ENCODE measurements at places on chromosomes 11 and 22.

DNA sequence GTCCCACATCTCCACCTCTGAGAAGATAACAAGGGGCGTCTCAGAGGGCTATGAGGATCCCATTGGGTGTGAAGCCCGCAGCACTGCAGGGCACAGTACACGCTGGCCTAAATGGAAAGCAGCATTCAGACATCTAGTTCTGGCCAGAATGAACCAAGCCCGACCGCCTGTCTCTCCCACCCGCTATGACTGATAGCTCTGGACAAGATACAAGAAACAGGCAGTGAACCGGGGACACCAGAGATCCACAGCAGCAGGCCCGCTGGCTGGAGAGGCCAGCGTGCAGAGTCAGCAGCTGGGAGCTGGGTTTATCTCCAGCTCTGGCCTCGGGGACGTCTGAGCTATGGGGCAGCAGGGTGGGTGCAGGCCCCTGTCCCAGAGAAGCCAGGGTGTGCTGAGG, 9.6 kb downstream of the CERK start:
- peak overlapping the region; percentile 34 for H3K27ac ChIP-seq
- no peak overlapping the region for H3K4me3 ChIP-seq
- no peak for DNase-seq

DNA sequence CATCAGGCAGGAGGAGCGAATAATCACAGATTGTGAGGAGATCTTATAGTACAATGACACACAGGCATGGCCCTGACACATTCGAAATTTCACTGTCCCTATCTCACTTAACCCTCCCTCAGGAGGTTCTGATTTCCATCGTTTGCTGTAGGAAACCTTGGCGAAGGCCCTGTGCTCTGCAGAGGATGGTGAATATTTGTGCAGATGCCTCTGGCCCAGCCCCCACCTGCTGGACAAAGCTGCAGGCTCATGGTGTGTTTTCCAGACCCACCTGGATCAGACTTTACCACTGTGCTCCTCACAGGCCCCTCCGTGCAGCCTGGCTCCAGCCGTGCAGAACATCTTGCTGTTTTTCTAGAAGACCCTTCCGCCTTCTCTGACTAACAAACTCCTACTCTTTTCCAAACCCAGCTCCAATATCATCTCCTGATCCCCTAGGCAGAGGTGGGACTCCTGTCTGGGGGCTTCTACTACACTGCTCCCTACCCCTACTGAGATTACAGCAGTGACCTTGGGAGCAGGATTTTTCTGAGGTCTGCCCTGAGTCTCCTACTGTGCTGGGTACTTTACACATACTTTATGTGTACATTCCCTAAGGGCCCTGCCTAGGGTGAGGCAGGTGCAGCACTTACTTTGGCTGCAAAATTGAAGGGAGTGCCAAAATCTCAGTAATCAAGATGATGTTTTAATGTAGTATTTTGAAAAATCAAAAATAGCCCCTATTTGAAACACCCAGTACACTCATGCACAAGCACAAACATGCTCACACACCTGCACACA, 412.7 kb downstream of the SOX6 start:
- H3K27ac ChIP-seq, result no peak overlapping the region
- H3K4me1 ChIP-seq, result peaks cover 4% of the 10 kb centered on the region
- DNase-seq, result no peak

DNA sequence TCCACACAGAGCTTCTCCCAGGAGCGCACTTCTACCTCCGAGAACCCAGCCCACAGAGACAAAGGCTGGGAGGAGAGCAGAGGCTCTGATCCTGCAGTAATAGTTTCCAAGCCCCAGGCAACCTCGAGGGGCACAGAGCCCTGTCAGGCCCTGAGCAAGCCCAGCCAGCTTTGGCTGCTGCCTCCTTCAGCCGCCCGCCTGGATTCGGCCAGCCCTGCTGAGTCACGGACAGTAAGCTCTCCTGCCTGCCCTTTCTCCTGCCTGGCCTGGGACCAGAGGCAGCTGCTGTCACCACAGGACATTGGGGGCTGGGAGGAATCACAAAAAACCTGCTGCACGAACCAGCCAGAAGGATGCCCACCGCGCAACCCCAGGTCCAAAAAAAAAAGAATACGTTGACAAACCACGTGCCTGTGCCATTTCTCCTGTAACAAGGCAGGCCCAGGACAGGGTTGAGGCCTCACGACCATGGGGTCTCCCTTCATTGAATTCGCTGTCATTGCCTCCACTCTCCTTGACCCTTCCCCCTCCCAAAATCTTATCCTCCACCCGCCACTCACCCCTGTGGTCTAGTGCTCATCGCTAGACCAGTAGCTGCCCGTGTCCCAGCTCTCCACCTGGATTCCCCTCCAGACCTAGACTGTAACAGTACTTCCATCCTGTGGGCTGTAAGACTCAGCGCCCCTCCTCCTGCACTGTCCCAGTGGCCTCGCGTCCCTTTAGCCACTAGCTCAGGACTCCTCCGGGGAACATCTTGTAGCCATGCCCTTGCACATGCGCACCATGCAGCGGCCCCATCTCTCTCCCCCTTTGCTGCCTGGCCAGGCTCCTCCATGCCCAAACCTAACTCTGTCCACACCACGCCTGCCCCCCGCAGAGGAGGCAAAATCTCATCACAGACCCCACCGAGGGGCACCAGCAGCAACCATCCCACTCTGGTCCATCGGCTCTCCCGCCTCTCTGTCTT, 7.4 kb upstream of the SLC22A12 start:
- H3K36me3 ChIP-seq, result no peaks in the 10 kb centered on the region
- no peak for DNase-seq
- no peak overlapping the region for H3K4me3 ChIP-seq
- no peak overlapping the region for H3K27ac ChIP-seq

DNA sequence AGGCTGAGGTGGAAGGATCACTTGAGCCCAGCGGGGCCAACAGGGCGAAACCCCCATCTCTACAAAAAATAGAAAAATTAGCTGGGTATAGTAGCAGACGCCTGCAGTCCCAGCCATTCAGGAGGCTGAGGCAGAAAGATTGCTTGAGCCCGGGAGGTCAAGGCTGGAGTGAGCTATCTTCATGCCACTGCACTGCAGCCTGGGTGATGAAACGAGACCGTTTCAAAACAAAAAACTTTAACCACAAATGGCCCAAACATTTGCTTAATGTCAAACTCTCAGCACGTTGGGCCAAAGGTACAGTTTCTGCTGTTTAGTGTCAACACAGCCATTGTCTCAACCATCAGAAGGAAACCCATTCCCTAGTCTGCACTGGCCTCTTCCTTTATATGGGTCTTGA, 69.2 kb upstream of the TTC12 start:
- H3K27ac ChIP-seq, result no peak overlapping the region
- peaks cover 54% of the 10 kb centered on the region for H3K4me1 ChIP-seq
- no peak for DNase-seq
- peaks cover 20% of the 10 kb centered on the region for H3K36me3 ChIP-seq

- H3K4me1 ChIP-seq, result peaks cover 43% of the 10 kb centered on the region
- peak overlapping the region; percentile 64 for H3K4me3 ChIP-seq
- peaks cover 6% of the 10 kb centered on the region for H3K36me3 ChIP-seq
- H3K27me3 ChIP-seq, result no peaks in the 10 kb centered on the region
These were observed 31.7 kb downstream of the AP2A2 start for GRCh38 chr11:957212-957920.
